Activated naive CD8-positive, alpha-beta T cell treated with anti-CD3 and anti-CD28 coated beads for 36 hours (primary cell): ENCODE measurements at places on chromosomes 2 and 18.

DNA sequence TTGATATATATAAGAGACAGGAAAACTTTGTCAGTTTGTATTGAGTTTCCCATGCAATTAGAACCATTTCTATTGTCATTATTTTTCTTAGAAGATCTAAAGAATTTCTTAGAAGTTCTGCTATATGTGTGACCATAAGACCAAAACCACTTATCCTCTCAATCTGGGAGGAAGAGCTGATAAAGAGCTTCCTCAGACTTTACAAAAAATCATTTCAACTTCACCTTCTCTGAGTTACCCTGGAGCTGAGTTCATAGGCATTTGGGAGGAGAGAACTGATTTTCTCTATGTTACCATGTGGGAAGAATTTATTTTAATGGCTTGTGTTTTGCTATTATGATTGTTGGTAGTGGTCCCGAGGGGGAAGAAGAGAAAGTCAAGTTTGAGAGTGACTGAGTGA is 329.3 kb downstream of the GPD2 start:
- no peaks in the 10 kb centered on the region for H3K4me1 ChIP-seq
- H3K4me3 ChIP-seq = no peak overlapping the region
- H3K27ac ChIP-seq = no peak overlapping the region
- no peaks in the 10 kb centered on the region for H3K27me3 ChIP-seq
- H3K36me3 ChIP-seq = no peaks in the 10 kb centered on the region

GRCh38 chr18:79395761-79396404 is at the start of gene NFATC1:
Gene NFATC1 (plus strand): TSS chr18:79395930. CDS start chr18:79396225, 295 bp downstream.
- no peaks in the 10 kb centered on the region for H3K27me3 ChIP-seq
- H3K4me1 ChIP-seq = peaks cover 24% of the 10 kb centered on the region
- peak within 1 kb of the TSS; percentile 88 for H3K4me3 ChIP-seq
- peak within 1 kb of the TSS; percentile 87 for H3K27ac ChIP-seq

- H3K36me3 ChIP-seq = peaks cover 31% of the 10 kb centered on the region
- no peak overlapping the region for H3K27ac ChIP-seq
- peaks cover 9% of the 10 kb centered on the region for H3K4me1 ChIP-seq
- no peak overlapping the region for H3K4me3 ChIP-seq
- H3K27me3 ChIP-seq = no peaks in the 10 kb centered on the region
- DNase-seq = no peak
Observed at GRCh38 chr2:240518981-240519380, 38.8 kb downstream of the ANKMY1 start.

DNA sequence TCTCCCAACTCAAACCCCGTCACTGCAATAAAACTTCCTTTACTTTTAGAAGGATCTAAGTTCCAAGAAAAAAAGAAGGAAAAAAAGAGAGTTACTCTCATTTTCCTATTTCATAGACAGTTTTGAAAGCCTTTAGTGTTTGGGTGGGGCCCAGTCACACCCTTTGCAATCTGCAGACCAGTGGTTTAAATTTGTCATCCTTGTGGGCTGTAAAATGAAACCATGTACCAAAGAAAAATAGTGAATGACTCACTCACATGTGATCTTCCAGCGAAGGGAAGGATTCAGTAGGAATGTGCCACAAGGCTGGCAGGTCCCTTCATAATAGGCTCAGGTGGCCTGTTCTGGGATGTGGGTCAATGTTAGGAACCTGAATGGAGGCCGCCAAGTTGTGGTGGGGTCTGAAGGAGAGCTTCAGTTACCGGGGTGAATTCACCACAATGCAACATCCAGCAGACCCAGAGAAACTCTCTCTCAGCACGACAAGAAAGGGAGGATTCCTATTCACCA is 28.3 kb downstream of the ANXA4 start:
- H3K36me3 ChIP-seq = no peaks in the 10 kb centered on the region
- no peak overlapping the region for H3K4me3 ChIP-seq
- H3K4me1 ChIP-seq = peaks cover 47% of the 10 kb centered on the region
- H3K27ac ChIP-seq = peak overlapping the region; percentile 15
- DNase-seq = no peak

GRCh38 chr2:36889795-36890194 is 76.5 kb downstream of the STRN start:
- peaks cover 8% of the 10 kb centered on the region for H3K36me3 ChIP-seq
- H3K27me3 ChIP-seq = no peaks in the 10 kb centered on the region
- H3K27ac ChIP-seq = no peak overlapping the region
- H3K4me3 ChIP-seq = no peak overlapping the region

- no peaks in the 10 kb centered on the region for H3K27me3 ChIP-seq
- H3K36me3 ChIP-seq = no peaks in the 10 kb centered on the region
- H3K27ac ChIP-seq = no peak overlapping the region
- no peak for DNase-seq
- H3K4me1 ChIP-seq = no peaks in the 10 kb centered on the region
Observed at GRCh38 chr18:72283148-72283925, 260.8 kb downstream of the CBLN2 start.

DNA sequence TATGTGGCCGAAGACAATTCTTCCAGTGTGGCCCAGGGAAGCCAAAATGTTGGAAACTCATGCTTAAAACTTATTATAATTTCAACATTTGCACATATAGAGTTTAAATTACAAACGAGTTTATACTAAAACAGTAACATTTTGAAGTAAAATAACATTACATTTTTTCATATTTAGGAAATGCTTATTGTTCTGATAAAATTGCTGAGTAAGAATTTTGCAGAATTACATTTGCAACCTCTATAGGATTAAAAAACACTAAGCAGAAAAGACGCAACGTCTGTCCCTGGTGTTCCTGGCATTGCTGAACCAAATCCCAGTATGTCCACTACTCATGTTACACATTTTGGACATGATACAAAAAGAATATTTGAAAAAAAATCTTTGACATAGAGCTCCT is 1241.2 kb downstream of the SUCLG1 start:
- H3K27ac ChIP-seq = no peak overlapping the region
- H3K4me1 ChIP-seq = no peaks in the 10 kb centered on the region
- H3K4me3 ChIP-seq = no peak overlapping the region
- no peaks in the 10 kb centered on the region for H3K36me3 ChIP-seq
- H3K27me3 ChIP-seq = no peaks in the 10 kb centered on the region

- no peaks in the 10 kb centered on the region for H3K36me3 ChIP-seq
- no peaks in the 10 kb centered on the region for H3K27me3 ChIP-seq
- no peak overlapping the region for H3K4me3 ChIP-seq
Observed at GRCh38 chr2:236689393-236689700, 119.7 kb downstream of the ACKR3 start.

DNA sequence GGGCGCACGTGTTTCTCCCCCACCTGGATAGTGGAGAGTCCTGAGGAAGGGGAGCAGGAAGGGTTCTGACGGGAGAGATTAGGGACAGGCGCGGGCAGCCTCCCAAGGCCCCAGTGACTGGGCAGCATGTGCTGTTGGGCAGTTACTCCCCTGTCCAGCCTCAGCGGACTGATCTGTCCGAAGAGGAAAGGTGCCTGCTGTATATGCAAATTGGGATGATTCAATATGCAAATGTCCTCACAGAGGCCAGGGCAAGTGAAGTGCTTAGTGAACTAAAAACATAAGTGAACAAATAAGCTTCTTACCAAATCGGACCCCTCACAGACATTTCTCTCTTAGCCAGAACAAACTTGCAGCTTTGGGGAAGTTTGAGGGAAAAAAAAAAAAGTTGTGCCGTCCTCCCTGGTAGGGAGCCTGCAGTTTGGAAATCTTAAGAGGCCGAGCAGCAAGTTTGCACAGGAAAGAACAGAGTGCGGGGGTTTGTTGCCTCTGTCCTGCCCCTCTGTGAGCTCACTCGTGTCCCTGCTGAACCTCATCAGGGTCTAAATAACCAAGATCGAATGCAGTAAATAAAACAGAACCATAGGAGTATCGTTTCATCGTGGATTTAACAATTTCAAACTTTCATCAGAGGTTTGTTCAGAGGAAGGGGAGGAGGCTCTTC is 141.4 kb downstream of the KCTD1 start:
- no peak overlapping the region for H3K27ac ChIP-seq
- no peaks in the 10 kb centered on the region for H3K36me3 ChIP-seq
- no peak for DNase-seq
- no peaks in the 10 kb centered on the region for H3K4me1 ChIP-seq

DNA sequence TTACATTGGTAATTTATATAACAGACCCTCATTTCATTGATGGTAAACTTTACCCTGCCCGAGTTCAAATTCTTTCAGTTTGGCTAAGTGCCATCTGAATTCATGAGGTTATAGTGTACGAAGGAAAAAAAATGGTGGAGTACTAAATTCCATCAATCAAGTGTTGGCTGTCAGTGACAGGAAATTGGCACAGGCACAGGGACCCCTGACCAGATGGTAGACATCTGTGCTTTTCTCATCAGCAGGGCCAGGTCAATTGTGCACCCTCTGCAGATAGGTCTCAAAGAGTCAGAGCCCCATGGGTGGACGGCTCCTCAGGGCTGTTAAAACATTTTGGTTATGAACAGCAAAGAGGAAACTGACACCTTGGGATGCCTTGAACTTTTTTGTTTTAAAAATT is 439.2 kb downstream of the SETBP1 start:
- no peaks in the 10 kb centered on the region for H3K4me1 ChIP-seq
- H3K27me3 ChIP-seq = peaks cover 4% of the 10 kb centered on the region
- no peaks in the 10 kb centered on the region for H3K36me3 ChIP-seq
- no peak for DNase-seq

DNA sequence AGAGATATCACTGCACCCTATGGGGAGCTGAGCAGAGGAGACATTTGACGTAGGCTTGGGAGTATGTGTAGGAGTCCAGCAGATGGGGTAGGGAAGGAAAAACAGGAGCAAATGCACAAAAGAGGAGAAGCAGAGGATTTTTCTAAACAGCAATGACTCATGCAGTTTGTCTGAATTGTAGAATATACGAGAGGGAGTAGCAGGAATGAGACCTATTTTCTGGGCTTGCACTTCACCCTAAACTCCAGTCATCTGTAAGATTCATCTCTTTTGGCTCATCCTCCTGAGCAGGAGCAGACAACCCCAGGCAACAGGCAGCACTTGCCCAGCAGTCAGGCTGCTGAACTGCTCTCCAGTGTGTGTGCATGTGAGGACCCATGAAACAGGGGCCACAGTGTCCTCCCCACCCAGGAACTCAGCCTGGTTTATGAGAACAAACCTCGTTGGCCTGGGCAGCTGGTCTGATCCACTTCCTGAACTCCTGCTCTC is 100.2 kb upstream of the CDC42EP3 start:
- H3K27me3 ChIP-seq = no peaks in the 10 kb centered on the region
- DNase-seq = no peak
- no peaks in the 10 kb centered on the region for H3K4me1 ChIP-seq
- H3K27ac ChIP-seq = no peak overlapping the region
- no peak overlapping the region for H3K4me3 ChIP-seq
- H3K36me3 ChIP-seq = no peaks in the 10 kb centered on the region

GRCh38 chr2:152508446-152508845 is 173.5 kb downstream of the FMNL2 start:
- peaks cover 6% of the 10 kb centered on the region for H3K27me3 ChIP-seq
- no peaks in the 10 kb centered on the region for H3K36me3 ChIP-seq
- H3K4me1 ChIP-seq = peaks cover 1% of the 10 kb centered on the region
- DNase-seq = no peak
- no peak overlapping the region for H3K4me3 ChIP-seq
- H3K27ac ChIP-seq = no peak overlapping the region

- no peaks in the 10 kb centered on the region for H3K4me1 ChIP-seq
- H3K4me3 ChIP-seq = no peak overlapping the region
- H3K36me3 ChIP-seq = no peaks in the 10 kb centered on the region
- DNase-seq = no peak
Observed at GRCh38 chr2:58558881-58559280, 317.8 kb upstream of the FANCL start.

- H3K4me1 ChIP-seq = peaks cover 25% of the 10 kb centered on the region
- H3K36me3 ChIP-seq = peaks cover 37% of the 10 kb centered on the region
- no peaks in the 10 kb centered on the region for H3K27me3 ChIP-seq
Observed at GRCh38 chr2:216508229-216508628, 9.6 kb downstream of the RPL37A start.

DNA sequence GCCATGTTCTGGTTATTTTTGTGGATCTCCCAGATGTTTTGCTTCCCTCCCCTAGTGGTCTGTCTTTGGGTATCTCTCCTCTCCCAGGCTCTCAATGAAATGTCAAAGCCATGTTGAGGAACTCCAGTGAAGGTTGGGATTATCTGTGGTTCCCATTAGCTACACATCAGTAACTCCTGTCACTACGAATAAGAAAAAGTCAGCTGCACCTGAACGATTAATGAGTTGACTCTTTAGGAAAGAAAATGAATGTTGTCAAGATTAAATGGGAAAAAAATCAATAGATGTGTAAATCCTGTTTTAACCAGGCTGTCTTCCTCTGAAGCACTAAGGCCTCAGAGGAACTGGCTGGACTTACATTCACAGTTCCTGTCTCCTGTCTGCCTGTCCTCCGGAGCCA is 94.0 kb upstream of the DAPL1 start:
- H3K4me1 ChIP-seq = no peaks in the 10 kb centered on the region
- peaks cover 7% of the 10 kb centered on the region for H3K27me3 ChIP-seq
- no peak overlapping the region for H3K4me3 ChIP-seq
- no peak overlapping the region for H3K27ac ChIP-seq
- no peaks in the 10 kb centered on the region for H3K36me3 ChIP-seq

DNA sequence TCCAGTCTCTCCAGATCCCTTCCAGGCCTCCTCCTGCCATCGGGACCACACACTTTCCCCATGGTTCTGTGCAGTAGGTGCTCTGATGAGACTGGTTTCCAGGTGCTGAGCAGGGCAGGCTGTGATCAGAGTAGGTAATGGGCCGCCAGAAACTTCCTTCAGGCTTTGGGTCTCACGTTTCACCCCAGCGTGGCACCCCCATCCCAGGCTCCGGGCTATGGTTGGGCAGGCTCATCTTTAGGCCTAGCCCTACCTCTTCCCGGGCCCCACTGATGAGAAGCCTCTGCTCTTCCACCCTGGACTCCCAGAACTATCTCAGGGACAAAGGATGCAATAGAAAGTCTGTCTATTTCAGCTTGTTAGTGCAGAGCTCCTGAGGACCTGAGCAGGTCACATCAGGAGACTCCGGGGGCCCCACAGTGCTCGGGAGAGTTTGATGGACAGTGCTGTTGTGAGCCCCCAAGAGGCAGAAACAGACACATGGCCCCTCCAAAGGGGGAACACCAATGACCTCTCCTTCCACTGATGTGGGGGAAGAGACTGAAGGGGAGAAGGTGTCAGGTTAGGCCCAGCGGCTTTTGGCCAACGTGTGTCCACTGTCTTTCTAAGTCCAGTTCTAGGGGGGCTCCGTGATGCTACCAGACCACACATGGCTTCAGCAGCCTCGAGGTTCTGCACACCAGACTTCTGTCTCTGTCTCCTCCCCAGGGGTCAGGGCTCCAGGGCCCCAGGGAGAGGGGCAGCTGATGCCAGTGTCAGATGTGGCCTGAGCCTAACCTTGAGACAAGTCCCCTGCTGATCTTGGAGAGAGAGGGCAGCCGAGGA is 5.8 kb upstream of the PROM2 start:
- H3K4me3 ChIP-seq = no peak overlapping the region
- no peak overlapping the region for H3K27ac ChIP-seq
- DNase-seq = no peak
- no peaks in the 10 kb centered on the region for H3K27me3 ChIP-seq

DNA sequence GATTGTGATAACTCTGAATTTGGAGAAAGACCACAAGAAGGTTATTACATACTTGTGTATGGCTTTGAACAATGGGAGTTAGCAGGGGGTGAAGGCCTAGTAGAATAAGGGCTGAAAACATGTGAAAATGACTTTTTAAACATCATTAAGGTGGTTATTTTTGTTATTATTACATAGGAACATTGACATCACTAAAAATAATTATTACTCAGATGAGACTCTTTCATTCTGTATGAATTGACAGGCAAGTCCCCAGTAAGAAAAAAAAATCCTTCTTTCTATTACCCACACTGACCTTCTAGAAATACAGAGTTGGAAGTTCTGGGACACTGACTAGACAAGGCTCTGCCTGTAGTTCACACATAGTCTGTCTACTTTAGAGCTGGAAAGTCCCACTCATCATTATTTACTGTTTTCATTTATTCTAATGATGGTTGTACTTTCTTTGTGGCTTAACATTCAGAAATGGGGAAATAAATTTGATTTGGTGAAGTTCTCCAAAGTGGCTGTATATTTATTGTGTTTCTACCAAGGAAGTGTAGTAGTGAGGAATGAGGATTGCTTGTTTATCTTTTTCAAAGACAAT is 219.6 kb upstream of the EPAS1 start:
- no peaks in the 10 kb centered on the region for H3K27me3 ChIP-seq
- DNase-seq = no peak
- H3K27ac ChIP-seq = no peak overlapping the region
- peaks cover 6% of the 10 kb centered on the region for H3K4me1 ChIP-seq
